ENCODE measurements at places on chromosomes 1 and 21. TPM values are rescaled to one million over a fixed set of nuclear protein-coding genes. Genes with fewer than 3 reads are reported as not detected.

Gene OR14I1
- not detected for polyA plus RNA-seq

- DNase-seq: peak; percentile 30
Measured at GRCh38 chr1:156904187-156904959, 10.9 kb downstream of the PEAR1 start.

GRCh38 chr1:228979325-228979699, 244.0 kb downstream of the RHOU start:
- DNase-seq: no peak

Gene SPRR2G
- polyA plus RNA-seq: not detected

Gene OR2G6
- polyA plus RNA-seq: not detected

- DNase-seq: no peak
Measured at GRCh38 chr1:162389021-162389818, 7.7 kb downstream of the C1orf226 start.

- no peak for DNase-seq
Measured at GRCh38 chr1:213685992-213686582, 301.7 kb upstream of the PROX1 start.

GRCh38 chr1:29193879-29194455, 12.3 kb upstream of the SRSF4 start:
- no peak for DNase-seq

- no peak for DNase-seq
Measured at GRCh38 chr1:153345187-153346076, 3.2 kb downstream of the PGLYRP4 start.

Gene TLCD4
- polyA plus RNA-seq: 0.11 TPM

- DNase-seq: no peak
Measured at GRCh38 chr1:52189898-52190480, 48.1 kb downstream of the ZFYVE9 start.

GRCh38 chr1:99786751-99787501, 20.5 kb upstream of the FRRS1 start:
- DNase-seq: no peak

- DNase-seq: peak; percentile 22
Measured at GRCh38 chr1:27527890-27528817, 38.2 kb upstream of the WASF2 start.

Gene OR2T29
- polyA plus RNA-seq: not detected

Gene PLD5
- not detected for polyA plus RNA-seq

Gene PKLR
- not detected for polyA plus RNA-seq

DNA sequence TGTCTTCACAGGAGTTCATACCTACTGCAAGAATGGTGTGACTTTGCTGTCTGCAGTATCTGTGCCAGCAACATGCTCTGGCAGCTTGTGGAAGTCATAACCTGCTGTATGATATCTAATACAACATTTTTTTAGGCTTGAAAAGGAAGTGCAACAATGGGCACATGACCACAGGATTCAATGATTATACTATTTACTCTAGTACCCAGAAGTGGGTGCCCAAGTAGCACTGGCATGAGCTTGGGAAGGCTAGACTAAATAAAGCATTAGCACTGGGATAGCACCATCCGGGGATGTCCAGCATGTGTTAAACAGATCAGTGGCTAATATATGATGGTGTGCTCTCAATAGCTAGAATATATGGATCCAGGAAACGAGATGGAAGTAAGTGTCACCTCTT, 98.6 kb upstream of the PDE4B start:
- DNase-seq: no peak

DNA sequence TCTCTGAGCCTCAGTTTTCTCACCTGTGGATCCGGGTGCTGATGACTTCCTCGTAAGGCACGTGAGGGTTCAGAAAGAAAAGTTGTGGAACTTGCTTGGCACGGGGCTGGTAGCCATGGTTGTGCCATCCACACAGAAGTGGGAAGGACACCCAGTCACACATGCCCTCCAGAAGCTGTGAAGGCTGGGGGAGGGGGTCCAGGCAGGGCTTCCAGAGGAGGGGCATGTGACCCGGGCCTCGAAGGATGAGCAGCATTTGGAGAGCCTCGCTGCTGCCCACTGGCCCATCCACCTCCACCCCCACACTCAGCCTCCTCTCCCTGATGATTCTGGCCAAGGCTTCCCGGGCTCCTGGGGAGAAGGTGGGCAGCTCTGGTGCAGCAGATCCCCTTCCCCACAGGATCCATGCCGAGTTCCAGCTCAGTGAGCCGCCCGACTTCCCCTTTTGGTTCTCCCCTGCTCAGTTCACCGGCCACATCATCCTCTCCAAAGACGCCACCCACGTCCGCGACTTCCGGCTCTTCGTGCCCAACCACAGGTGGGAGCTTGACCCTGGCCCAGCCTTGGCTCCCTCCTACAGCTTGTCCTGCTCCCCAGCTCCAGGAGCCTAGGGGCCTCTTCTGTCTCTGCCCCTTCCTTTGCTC, 9.4 kb downstream of the SELENON start:
- DNase-seq: no peak

Gene FASLG
- not detected for polyA plus RNA-seq

Gene SYNC
- 3.5 TPM for polyA plus RNA-seq

- DNase-seq: no peak
Measured at GRCh38 chr1:171126504-171126903, 35.8 kb downstream of the FMO3 start.

Gene FLG
- polyA plus RNA-seq: not detected

Gene MRPL39
- 7.8 TPM for polyA plus RNA-seq

All from endothelial cell of umbilical vein (primary cell).